ENCODE measurements at places on chromosomes 11 and 22.

- DNase-seq: no peak
Measured at GRCh38 chr11:35111161-35112055, 27.6 kb upstream of the CD44 start.

DNA sequence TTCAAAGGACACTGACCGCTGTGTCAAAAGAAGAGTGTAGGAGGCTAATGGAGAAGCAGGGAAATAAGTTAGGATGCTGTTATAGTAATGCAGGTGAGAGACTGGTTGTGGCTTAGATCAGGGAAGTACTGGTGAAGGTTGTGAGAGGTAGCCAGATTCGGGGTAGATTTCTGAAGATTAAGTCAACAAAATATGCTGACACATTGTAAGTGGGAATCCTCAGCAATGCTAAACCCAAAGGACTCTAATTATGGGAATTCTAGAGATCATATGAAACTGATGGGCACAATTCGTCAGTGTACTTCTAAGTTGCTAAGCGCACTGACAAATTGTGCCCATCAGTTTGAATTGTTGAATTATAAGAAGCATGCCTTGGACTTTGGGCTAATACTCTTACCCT, 10.0 kb downstream of the ZNF143 start:
- DNase-seq: no peak

DNA sequence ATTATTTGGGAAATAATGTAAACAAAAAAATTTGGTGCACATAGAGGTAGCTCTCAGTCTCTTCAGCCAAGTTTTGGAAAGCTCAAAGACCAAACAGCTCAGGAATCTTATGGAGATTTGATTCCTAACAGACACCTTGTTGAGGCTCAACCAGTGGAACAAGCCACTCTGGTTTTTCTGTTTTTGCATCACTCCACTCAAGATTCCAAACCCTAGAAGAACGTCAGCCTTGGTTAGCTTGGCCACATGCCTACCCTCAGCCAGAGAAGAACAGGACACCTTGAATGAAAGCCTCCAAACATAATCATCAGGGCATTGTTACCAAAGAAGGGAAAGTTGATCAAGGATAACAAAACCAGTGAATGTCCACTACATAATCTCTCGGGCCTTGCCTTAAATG, 3.8 kb upstream of the SMCO4 start:
- no peak for DNase-seq

DNA sequence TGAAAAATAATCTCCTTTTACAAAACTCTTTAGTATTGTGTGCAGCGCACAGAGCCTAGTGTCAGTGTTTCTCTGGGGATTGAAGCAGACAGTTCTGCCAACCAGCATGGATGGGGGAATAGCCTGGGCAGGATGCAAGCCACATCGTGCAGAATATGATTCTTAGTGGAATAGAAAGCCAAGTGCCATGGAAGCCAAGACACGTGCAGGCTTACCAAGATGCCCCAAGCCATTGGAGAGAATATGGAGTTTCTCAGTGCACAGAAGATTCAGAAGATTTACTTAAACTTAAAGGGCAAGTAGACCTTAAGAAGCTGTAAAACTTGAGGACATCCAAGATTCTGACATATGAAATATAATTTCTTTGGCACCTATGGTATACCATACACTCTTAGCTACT, 917.6 kb downstream of the NTM start:
- DNase-seq: no peak

DNA sequence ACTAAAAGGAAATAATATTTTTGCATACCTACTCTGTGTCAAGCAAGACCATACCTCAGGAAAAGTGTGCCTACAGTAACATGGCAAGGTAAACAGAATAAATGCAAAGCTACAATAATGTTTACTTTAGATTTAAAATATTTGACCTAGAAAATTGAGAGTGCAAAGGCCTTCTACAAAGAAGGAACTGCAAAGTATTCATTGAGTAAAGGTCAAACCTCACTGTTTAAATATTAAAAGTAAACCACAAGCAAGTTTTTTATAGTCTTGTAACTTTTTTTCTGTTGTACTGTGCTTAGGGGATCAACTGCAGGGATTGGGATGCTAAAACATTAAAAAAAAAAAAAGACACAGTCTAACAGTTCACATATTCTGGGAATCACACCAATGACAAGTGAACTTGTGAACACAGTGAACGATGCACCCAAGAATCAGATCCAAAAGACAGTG, 48.8 kb downstream of the CWF19L2 start:
- no peak for DNase-seq

- DNase-seq: no peak
Measured at GRCh38 chr11:62015615-62016014, 48.2 kb upstream of the FTH1 start.

DNA sequence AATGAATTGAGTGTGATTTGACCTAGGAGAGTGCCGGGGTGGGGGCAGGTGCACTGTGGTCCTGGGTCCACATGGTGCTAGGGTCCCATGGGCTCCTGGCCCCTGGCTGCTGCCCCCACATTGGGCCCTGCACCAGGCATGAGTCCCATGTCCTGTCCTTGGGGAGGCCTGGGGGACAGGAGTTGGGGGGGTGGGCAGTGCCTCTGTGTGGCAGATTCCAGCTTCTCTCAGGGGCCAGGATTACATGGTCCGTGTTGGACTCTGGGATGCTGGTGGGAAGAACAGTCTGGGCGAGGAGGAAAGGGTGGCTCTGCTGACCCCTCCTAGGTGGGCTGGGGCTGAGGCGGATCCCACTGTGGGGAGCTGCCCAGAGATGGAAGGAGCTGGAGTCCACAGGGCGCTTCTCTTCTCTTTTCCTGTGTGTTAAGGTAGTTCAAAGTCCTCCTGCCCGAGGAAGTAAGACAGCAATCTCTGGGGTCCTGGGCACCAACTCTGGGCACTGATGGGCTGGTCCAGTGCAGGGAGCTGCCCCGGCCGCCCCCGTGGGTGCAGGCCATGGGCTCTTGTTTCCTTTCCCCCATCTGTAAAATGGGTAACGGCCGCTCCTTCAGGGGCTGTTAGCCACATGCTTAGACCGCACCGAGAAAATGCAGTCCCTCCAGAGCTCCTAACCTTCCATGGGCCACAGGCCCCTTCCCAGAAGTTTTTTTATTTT, 19.8 kb downstream of the KCNQ1 start:
- DNase-seq: no peak

DNA sequence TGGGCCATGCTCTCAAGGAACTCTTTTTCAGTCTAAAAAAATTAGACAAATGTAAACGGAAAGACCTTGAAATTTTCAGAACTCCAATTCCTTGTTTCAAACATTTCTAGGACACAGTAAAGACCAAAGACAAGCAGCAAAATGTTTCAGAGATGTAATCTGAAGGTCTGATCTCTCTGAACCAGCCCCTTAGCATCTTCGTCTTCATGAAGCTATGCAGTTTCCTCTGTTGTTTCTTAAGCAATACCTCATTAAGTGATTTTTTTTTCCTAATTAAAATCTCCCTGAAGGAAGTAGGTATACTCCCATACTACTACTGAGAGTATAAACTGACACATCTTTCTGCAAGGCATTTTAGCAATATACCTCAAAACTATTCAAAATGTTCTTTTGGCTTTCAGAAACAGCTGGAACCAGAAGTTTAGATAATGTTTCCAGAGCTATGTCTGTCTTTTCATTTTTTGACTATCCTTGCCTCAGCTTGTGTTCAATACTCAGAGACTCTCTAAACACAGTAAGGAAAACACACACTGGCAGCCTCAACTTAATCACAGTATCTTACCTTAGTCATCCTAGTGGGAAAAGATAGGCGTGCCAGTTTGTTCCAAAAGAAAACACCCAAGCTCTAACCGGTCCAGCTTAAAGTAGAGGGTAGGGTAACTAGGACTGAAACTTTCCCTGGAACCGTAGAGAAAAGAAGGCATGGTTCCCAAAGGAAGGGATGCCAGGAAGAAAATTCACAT, 25.1 kb downstream of the SBF2 start:
- no peak for DNase-seq

DNA sequence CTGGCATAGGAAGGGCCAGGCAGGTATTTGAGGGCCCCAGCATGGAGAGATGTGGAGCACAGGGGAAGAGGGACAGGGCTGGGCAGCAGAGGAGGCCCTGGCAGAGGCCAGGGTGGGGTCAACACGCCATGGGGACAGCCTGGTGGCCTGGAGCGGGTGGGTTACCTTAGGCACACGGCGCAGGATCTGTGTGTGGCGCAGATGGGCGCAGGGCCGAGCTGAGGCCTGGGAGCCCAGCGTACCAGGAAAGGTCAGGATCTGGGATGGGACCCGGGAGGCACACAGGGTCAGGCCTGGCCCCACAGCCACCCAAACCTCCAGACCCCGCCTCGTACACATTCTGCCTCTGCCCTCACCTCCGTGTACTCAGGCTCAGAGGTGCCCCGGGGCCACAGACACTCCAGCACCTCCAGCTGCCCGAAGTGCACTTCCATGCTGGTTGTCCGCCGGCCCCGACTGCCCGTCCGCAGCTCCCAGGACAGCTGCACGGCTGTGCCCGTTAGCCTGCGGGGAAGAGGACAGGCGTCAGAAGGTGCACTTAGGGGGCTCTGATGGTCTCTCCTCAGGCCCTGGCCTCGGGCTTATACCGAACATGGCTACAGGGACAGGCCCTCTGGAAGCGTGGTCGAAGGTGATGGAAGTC, 6.4 kb downstream of the ATG2A start:
- DNase-seq: no peak

DNA sequence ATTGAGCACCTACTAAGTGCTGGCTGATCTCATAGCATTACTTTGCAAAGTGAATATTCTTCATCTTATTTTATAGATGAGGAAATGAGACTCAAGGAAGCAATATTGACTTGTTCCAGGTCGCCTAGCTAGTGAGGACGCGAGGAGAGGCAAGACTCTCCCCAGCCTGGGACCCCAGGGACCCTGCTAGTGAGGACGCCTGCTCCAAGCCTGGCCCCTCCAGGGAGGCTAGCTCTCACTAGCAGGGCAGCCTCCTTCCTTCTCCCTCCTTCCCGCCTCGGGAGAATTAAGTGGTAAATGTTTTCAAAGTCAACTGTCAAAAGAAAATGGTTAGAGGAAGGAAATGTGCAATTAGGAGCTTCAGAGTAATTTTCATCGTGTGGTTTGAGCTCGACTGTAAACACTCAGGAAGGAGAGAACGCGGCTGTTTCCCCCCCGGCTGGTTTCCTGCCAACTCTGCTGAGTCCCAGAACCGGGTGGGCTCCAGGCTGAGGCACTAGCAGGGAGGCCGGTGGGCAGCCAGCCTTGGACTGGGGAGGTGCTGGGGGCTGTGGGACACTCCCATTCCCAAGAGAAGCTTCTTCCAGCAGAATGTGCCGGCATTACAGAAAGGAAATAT, 17.9 kb downstream of the MYEOV start:
- DNase-seq: no peak

DNA sequence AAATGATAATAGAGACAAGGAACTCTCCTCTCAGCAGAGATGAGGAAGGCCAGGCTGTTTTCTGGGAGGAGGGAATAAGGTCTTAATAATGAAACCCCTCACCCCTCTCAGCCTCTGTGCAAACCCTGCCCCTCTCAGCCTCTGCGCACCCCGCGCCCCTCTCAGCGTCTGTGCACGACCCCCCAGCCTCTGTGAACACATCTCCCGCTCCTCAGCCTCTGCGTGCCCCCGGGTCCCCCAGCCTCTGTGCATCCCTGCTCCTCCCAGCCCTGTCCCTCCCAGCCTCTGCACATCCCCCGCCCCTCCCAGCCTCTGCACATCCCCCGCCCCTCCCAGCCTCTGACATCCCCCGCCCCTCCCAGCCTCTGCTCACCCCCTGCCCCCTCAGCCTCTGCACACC, 837.8 kb downstream of the TBC1D22A start:
- no peak for DNase-seq

DNA sequence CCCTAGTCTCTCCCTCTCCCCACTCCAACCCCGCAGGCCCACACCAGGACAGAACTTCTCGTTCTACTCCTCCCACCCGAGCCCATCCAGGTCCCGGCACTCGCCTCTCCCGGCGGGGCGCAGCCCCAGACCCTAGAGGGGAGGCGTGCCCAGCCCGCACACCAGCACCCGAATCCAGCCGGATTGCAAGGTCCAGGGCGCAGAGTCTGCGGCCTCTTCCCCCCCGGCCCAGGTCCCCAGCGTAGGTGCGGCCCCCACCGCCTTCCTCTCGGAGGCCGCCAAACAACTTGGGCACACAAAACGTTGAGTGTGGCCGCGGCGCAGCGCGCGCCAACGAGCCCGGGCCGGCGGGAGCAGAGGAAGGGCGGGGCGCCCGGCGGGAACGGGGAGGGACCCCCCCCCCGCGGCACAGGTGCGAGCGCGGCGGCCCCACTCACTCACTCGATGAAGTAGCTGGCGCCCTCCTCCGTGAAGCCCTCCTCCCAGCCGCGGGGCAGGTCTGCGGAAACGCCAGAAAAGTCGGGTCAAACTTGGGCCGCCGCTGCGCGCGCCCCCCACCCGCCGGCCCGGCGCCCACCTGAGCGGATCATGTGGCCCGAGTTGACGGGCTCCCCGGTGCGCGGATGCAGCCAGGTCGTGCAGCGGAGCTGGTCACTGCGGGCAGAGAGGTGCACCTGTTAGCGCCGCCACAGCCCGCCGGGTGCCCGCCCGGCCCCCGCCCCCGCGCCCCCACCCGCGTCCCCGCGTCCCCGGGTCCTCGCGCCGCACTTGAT, 480 bp downstream of the PLEKHA7 start:
- DNase-seq: no peak

DNA sequence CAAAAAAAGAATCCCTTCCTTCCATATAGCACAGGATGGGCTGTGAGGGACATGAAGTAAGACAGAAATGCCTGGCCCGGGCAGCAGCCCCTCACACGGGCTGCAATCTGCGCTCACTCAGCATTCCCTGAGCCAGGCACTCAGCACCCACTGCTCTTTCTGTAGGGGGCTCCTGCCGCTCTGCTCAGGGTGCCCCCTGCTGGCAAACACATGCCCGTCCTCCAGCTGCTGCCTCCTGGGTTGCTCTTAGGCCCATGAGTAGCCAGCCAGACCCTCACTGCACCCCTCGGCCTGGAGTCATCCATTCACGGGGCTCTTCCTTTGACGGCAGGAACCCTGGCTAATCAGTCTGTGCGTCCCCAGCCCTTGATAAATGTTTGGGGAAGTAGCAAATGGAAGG, 6.9 kb downstream of the MCAT start:
- DNase-seq: no peak

- no peak for DNase-seq
Measured at GRCh38 chr11:2097356-2097997, 41.7 kb downstream of the IGF2 start.

GRCh38 chr11:86765203-86765602, 35.1 kb upstream of the PRSS23 start:
- DNase-seq: no peak

- DNase-seq: no peak
Measured at GRCh38 chr11:6635082-6635932, 16.1 kb upstream of the TPP1 start.

DNA sequence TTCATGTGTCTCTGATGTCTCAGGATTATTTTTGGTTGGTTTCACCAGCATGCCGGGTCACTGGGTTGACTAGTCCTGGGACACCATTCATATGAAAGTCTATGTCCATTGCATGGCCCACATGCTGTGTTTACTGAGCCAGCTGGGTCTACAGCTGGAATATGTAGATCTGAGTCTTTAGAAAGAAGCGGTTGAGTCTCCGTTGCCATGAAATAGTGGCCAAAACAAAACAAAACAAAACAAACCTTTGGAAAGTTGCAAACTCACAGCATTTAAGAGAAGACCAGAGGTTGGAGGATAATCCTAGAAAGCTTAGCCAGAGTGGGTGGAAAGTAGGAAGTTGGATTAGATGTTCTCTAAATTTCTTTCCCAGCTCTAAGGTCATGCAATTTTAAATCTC, 191.8 kb upstream of the NTM start:
- DNase-seq: no peak

GRCh38 chr11:80512491-80512890, 1071.7 kb upstream of the TENM4 start:
- DNase-seq: no peak

- DNase-seq: no peak
Measured at GRCh38 chr11:59011655-59012397, 72.5 kb downstream of the GLYATL1 start.

GRCh38 chr11:15723966-15724365, 609.2 kb downstream of the INSC start:
- no peak for DNase-seq
